ENCODE measurements at places on chromosomes 12 and 14.
A peak's percentile ranks its signal among the peaks of the same experiment; 100 is the strongest.

- no peak for DNase-seq
Observed at GRCh38 chr12:63070709-63071108, 80.3 kb downstream of the AVPR1A start.

- no peak for DNase-seq
Observed at GRCh38 chr12:509500-509899, 49.8 kb downstream of the B4GALNT3 start.

DNA sequence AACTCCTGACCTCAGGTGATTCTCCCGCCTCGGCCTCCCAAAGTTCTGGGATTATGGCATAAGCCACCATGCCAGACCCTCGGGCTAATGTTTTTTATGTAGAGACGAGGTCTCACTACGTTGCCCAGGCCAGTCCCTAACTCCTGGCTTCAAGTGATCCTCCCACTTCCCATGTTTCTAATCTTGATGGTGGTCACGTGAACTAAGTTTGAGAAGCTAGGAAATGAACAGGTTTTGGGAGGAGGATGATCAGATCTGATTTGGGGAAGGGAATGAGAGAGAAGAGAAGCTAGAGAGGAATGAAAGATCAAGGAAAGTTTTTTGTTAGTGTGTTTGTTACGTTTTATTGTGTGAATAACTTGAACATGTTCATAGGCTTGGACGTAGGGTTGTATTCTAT lies 17.2 kb upstream of the SINHCAF start:
- DNase-seq = no peak

- DNase-seq = no peak
Observed at GRCh38 chr12:2845280-2845679, 10.4 kb upstream of the NRIP2 start.

GRCh38 chr14:74936731-74937130 lies 13.7 kb upstream of the RPS6KL1 start:
- no peak for DNase-seq

DNA sequence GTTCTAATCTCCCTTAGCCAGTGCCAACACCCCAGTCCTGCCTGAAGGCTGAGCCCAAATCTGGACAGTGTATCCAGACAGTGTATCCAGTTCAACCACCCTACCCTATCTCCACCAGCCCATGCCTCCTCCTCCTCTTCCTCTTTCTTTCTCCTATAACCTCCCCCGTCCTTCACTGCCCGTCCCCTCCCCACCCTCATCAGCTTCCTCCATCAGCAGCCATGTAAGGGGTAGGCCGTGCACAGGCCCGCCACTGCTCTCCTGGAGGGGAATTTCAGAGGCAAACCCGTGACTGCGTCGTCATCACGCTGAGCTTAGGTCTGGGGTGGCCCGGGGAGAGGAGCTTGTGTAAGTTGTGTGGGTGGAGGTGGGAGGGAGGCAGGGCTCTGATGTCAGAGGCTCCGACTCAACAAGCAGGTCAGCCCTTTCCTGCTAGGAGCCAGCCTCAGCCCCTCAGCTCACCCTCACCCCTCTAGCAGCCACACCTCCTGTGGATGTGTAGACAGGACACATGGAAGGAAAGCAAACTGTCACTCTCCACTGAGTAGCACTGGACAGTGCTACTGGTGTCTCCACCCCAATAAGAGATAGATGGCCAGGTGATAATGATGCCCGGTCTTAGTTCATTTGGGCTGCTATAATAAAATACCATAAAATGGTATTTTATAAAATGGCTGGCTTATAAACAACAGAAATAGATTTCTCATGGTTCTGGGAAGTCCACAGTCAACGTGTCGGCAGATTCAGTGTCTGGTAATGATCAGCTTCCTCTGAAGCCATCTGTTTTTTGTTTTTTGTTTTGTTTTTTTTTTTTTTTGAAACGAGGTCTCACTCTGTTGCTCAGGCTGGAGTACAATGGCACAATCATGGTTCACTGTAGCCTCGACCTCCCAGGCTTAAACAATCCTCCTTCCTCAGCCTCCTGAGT lies 50.5 kb downstream of the IRF2BPL start:
- peak; percentile 95 for DNase-seq

DNA sequence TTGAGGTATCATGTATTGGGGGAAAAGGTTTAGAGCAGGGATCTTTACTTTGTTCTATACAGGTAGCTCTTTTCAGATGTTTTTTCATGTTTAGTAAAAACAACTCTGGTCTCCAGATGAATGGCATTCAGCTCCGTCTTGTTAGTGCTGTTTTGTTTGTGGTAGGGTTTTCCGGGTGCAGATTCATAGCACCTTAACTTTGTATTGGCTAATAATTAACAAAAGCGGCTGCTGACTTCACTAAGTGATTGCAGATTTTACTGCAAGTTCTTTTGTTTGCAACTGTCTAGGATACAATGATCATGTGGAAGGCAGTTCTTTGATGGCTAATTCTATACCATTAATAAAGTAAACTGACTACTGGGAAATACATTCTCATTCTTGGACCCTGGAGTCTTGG lies 32.2 kb upstream of the BHLHE41 start:
- DNase-seq = no peak

GRCh38 chr14:22488522-22489243 lies 100.3 kb downstream of the DAD1 start:
- DNase-seq = no peak

- no peak for DNase-seq
Observed at GRCh38 chr12:73892201-73892600, 645.4 kb upstream of the ATXN7L3B start.

- DNase-seq = no peak
Observed at GRCh38 chr12:38961012-38961411, 55.6 kb upstream of the CPNE8 start.

- DNase-seq = no peak
Observed at GRCh38 chr12:40992674-40993073, 195.4 kb upstream of the PDZRN4 start.

GRCh38 chr12:57127101-57127725 lies 1.1 kb upstream of the LRP1 start:
- DNase-seq = peak; percentile 76

Measured in activated effector memory CD4-positive, alpha-beta T cell treated with anti-CD3 and anti-CD28 coated beads, Interleukin-2, amount 50 U/mL, for 16 hours (primary cell).